Stimulated activated CD8-positive, alpha-beta memory T cell treated with anti-CD3 and anti-CD28 coated beads, Interleukin-7, amount 100 ng/mL, for 1 hour (primary cell): ENCODE measurements at places on chromosomes 1 and 21.

DNA sequence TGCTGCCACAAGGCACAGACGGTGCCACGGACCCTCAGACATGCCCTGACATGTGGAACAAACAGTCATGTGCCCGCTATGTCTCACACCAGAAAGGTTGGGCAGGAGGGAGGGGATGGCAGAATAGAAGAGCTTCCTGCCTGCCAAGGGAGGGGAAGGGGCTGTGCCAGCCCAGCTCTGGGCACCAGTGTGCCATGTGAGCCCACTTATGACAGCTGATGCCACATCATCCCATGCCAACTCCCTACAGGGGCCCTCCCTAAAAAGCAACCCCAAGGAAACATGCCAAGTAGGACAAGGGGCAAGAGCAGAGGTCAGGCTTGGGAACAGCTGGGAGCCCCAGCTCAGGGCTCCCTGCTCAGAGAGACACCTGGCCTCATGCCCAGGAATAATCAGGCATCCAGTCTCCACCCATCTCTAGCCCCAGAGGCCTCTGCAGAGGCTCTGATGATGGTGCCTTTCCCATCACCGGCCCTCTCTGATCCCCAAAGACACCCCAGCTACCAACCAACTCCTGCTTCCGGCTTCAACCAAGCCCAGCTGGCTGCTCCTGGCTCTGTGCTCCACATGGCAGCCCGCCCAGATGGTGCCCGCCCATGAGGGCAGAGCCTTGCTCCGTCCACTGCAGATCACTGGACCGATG, 10.3 kb downstream of the ADGRB2 start:
- no peak for DNase-seq

DNA sequence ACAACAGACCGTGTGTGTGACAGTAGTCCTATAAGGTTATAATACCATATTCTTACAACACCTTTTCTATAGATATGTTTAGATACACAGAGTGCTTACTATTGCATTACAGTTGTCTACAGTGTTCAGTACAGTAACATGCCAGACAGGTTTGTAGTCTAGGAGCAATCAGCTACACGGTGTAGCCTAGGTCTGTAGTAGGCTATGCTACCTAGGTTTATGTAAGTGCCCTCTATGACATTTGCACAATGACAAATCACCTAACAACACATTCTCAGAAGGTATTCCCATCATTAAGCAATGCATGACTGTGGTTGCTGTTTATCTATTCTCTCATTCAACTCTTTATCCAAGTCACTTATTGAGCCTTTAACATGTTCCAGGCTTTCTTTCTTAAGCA, 1.8 kb upstream of the WLS start:
- DNase-seq, result no peak

- no peak for DNase-seq
These were observed 10.7 kb downstream of the ZNF648 start for GRCh38 chr1:182050481-182051448.

- DNase-seq, result no peak
These were observed 34.4 kb downstream of the ADCY10 start for GRCh38 chr1:167879508-167879907.

GRCh38 chr1:184152434-184152898, 100.9 kb downstream of the TSEN15 start:
- no peak for DNase-seq

- peak; percentile 15 for DNase-seq
These were observed 3.7 kb downstream of the AURKAIP1 start for GRCh38 chr1:1371364-1371745.

DNA sequence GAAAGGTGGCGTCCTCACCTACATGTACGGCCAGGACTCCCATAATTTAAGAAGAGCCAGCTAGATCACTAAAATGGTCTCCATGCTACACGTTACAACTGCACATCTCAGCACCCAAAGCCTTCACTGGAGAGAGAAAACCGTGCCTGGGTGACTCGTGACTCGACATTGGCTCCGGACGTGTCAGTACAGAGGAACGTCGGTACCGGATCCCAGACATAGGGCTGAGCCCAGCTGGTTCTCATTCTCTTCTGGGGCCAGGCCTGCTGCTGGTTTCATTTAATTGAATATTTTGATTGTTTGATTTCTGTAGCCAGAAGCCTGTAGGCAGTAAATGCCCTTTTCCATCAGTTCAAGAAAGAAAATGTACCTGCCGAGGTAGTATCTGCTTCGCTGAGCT, 93.1 kb downstream of the HHIPL2 start:
- DNase-seq, result no peak

- no peak for DNase-seq
These were observed 45.1 kb downstream of the MAP3K7CL start for GRCh38 chr21:29175408-29176134.

DNA sequence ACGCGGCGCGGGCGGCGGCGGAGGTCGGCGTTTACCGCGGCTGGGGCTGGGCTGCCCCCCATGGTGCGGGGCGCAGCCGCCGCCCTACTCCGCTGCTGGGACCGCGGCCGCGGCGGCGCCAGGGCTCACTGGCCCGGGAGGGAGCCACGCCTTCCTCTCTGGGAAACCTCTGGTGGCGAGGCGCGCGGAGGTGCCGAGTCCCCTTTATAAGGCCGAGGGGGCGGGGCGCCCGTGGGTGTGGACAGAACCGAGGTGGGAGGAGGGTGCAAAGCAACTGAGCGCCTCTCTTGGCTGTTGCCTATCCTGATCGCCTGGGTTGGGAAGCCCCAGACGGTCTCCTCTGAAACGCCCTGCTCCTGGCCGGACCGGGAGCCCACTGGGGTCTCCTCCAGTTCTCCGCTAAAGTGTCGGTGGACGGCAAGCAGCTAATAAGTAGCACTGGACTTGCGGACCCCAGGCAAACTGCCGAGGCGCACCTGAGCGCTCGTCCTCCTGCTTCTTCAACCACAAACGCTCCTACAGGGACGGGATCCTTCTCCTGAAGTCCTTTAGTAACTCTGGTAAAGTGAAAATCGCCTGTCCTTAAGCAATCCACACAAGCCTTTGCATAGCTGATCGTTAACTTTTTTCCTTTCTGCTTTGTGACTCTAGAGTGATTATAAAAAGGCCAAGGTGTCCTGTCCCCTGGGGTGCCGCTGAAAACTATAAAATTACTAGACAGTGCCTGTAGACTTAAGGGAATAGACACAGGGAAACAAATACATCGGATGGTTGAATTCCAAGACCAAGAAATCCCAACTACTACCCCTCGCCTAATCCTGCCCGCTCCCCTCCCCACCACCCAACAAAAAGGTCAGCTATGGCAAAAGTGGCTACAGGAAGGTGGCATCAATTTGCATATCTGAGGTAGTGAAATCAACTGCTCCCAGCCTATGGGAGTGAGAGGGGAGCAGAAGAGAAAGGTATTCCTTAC, at the start of gene PTGER3:
Gene PTGER3, minus strand, starts transcription at position 182 of the 973 bp plus-strand sequence. CDS start 239 bp downstream, outside the sequence.
- no peak for DNase-seq

DNA sequence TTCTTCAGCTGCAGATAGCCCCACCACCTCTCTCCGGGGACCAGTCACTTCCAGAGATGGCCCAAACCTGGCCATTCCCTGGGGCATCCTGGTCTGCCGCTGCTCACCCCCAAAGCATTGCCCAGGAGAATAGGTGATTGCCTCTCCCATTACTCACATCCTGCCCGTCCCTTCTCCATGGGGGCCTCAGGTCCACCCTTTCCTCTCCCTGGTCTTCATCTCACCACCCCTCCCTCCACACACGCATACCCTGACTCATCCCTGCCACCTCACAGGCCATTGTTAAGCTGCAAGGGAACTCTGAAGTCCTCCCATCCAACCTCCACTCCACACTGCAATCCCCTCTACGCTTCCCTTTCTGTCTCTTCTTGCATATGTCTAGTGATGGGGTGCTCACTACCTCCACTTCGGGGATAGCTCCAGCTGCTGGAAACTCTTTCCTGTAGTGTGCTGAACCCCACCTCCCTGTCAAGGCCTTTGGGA, at the start of gene PLEKHG5:
Gene PLEKHG5, minus strand, starts transcription at position 188 of the 483 bp plus-strand sequence. CDS start 14,096 bp downstream, outside the sequence.
- DNase-seq, result no peak
